ENCODE measurements at places on chromosomes 7 and 10.

- DNase-seq = no peak
These were observed 44.1 kb upstream of the CDK6 start for GRCh38 chr7:92880212-92881090.

GRCh38 chr10:71486484-71487114, 89.9 kb downstream of the CDH23 start:
- no peak for DNase-seq

- no peak for DNase-seq
These were observed 144.6 kb upstream of the COL1A2 start for GRCh38 chr7:94250124-94250523.

DNA sequence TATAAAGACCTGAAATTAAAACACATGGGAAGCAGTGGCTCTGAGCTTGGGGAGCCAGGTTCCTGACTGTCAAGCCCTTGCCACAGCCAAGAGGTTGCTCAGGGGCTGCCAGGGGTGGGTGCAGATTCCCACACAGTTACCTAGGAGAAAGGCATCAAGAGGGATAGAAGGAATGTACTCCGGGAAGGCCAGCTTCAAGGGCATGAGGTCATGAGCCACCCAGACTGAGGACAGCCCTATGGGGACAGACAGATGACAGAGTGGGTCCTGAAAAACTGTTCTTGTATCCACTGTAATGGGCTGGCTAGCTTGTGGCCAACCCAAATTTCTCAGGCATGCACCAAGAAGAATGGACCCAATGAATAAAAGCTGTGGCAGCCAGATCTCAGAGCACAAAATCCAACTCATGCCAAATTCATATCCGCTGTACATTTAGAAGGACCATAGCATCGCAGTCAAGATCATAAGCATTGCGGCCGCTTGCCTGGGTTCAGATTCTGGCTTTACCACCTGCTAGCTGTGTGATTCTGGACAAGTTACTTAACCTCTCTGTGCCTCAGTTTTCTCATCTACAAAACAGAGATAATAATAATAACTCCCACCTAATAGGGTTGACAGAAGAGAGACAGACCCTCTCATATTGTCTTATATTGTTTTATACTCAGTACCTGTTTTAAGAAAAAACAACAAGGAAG, 44.9 kb upstream of the KCNMA1 start:
- no peak for DNase-seq

- peak; percentile 52 for DNase-seq
These were observed 8.3 kb upstream of the ATP6V0E2 start for GRCh38 chr7:149865437-149865836.

DNA sequence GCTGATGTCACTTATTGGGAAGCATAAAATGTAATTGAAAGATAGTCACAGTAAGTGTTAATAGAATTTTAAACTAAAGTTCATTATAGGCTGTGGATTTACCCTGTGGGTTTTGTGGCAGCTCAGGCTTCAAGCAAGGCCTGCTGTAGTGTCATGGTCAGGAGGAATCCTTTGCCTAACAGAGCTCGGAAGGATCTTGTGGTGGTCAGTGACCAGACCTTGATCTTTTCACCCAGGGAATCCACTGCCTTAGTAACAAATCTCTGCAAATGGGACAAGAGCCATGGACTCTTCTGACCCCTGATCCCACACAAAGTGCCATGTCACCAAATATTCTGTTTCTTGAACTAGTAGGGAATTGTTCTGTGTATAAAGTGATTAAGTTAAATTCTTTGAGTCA, 20.6 kb upstream of the HDAC9 start:
- no peak for DNase-seq

DNA sequence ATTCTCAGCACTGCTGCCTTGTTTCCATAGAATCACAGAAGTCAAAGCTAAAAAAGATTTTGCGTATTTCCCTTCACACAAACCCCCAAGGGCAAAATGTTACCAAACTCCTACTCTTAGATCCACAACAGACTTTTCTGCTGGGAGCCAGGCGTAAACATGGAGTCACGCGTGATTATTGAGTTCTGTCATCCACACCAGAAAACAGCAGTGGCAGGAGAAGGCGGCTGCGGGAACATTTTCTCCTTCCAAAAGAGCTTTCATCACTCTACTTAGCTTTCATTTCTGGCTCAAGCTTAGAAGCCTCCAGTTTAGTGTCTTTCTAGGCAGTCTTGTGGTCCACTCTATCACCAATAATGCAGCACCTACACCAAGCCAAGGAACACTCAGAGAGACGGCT, 712.9 kb upstream of the NRP1 start:
- DNase-seq = no peak

GRCh38 chr10:23191764-23192711, at the start of gene PTF1A:
Gene PTF1A (plus strand): TSS chr10:23192312. CDS start chr10:23192531, 219 bp downstream.
- DNase-seq = no peak

DNA sequence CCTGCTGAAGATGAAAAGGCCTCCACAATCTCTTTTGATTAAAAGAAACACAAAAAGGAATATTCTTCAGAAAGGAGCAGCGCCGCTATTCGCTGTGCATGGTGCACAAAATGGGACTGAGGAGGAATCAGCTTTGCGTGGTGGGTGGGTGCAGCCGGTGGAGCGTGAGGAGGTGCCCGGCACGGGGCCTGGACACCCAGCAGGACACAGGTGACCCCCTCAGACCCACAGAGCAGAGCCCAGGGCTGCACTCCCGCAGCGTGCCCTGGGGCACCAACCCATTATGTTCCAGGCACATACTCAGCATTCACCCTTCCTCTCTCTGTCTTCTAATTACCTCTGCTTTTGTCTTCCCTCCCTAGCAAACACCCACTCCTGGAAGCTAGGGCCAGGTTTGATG, 238.0 kb upstream of the PPP2R2D start:
- DNase-seq = no peak

DNA sequence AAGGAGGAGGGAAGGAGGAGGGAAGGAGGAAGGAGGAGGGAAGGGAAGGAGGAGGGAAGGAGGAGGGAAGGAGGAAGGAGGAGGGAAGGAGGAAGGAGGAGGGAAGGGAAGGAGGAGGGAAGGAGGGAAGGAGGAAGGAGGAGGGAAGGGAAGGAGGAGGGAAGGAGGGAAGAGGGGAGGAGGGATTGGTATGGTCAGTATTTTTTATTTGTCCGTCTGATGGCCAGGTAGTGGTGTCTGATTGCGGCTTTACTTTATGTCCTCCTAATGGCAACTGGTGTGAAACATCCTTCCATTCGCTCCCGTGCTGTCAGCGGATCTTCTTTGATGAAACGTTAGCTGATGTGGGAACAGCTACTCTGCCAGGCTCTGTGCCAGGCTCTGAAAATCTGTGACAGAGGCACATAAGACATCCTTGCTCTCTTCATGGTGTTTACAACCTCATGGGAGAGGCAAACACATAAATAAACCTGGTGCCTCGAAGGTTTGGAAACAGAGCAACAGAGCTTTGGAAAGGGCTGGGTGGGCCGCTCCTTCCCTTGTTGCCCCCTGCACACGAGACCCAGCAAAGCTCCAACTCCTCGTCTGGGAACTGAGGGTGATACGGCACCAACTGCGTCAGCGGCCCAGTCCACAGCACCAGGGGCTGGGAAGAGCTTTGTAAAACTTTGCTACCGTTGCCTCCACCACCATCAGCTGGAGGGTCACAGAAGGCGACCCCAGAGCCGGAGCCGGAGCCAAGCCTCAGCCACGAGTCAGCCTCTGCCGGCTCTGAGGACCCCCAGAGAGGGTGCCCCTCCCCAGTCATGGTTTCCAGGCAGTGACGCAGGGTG, 40.3 kb downstream of the PDGFA start:
- DNase-seq = no peak
